CD8-positive, alpha-beta memory T cell (primary cell): ENCODE measurements at places on chromosomes 16 and 17.

DNA sequence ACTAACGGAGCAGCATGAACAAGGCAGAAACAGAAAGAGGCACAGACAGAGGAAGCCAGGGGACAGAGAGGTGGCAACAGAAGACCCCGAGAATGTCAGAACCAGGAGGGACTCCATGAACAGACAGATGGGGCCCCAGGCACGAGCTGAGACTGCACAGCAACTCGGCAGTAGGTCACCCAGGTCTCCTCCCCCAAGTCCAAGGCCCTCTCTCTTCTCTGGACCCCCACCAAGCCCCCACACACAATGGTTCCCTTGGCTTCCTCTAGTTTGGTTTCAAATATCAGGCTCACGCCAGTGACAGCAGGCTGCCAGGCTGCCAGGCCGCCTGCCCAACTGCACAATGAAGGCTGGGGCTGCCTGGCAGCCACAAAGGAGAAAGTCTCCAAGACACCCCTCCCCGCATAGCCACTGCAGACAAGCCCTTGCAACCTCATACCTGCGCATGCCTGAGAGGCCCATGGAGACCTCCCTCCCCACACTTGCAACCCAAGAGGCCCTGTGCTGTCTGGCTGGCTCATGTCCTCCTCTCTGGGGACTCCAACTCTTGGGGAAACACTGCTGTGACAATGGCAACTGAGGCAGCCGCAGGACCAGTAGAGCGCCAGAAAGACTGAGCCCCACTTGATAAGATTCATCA lies 54.8 kb downstream of the PIMREG start:
- DNase-seq: no peak

GRCh38 chr16:86508947-86509758 lies 1.2 kb upstream of the FOXF1 start:
- DNase-seq: no peak

DNA sequence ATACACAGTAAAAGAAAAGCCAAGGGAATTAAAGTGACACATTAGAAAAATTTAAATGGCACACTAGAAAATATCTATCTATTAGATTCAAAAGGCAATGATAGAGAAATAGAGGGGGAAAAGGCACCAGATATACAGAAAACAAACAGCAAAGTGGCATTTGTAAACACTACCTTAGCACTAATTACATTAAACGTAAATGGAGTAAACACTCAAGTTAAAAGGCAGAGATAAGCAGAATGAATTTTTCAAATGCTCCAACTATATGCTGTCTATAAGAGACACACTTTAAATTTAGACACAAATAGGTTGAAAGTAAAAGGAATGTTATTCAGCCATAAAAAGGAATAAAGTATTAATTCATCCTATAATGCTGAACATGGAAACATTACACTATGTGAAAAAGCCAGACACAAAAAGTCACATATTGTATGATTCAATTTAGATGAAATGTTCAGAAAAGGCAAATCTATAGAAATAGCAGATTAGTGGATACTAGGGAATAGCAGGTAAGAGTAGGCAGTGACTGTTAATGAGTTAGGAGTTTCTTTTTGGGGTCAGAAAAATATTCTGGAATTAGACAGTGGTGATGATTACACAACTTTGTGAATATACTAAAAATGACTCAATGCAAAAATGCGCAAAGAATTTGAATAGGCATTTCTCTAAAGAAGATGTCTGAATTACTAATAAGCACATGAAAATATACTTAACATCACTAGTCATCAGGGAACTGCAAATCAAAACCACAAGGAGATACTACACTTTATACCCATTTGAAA lies 92.4 kb downstream of the BRIP1 start:
- DNase-seq: no peak

DNA sequence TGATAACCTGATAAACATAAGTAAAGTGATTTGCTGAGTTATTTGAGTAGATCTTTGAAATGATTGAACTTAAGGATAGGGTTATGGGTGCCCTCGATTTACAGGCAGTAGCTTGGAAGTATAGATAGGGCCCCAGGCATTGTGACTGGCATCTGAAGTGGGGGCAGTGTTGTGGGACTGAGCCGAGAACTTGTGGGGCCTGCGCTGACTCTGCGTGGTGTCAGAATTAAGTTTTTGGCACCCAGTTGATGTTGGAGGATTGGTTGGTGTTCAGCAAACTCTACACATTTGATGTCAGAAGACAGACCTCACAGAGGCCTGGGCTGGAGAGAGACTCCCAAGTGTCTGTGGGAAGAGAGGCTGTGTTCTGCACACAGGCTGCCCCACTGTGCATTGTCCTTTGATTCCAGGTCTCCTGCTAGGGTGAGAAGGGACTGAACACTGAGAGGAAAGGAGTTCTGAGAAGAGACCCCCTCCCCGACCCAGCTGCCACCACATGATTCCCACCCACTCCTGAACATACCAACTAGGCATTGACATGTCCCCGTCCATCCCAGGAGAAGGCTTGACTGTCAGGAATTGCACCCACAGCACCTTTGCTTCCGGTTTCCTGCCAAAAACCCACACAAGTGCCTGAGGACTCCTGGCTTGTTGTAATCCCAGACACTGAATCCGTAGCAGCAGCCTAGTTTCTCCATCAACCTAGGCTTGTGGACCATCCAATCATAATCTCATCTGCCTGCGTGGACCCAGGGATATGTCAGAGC lies 4.5 kb downstream of the ZNF267 start:
- DNase-seq: no peak

- no peak for DNase-seq
Measured at GRCh38 chr17:69473841-69474831, 59.6 kb downstream of the MAP2K6 start.

- no peak for DNase-seq
Measured at GRCh38 chr17:51499897-51500296, 239.6 kb downstream of the UTP18 start.

DNA sequence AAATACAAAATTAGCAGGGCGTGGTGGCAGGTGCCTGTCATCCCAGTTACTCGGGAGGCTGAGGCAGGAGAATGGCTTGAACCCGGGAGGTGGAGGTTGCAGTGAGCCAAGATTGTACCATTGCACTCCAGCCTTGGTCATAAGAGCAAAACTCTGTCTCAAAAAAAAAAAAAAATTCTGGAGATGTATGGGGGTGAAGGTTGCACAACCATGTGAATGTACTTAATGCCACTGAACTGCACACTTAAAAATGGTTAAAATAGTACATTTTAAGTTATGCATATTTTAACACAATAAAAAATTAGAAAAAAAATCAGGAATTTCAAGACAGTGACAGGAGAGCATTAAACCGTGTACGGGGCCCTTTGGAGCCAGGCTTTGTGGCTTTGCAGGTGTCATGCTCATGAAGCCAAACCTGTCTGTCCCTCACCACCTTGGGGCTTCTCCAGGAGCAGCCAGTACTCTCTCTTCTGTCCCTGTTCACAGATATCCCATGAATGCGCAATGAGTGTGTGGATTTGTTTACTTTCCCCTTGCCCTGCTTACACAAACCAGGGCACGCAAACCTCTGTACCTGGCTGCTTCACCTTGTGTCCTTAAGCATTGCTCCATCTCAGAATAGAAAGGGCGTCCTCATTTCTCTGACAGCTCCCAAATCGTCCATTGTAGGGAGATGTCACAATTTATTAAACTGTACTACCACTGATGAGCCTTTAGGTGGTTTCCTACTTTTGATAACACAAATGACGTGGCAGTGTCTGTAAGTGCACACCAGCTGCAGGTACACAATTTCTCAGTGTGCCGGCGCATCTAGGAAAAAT lies 58.2 kb upstream of the CBX4 start:
- DNase-seq: no peak

- DNase-seq: no peak
Measured at GRCh38 chr16:70267516-70267915, 15.8 kb upstream of the EXOSC6 start.

DNA sequence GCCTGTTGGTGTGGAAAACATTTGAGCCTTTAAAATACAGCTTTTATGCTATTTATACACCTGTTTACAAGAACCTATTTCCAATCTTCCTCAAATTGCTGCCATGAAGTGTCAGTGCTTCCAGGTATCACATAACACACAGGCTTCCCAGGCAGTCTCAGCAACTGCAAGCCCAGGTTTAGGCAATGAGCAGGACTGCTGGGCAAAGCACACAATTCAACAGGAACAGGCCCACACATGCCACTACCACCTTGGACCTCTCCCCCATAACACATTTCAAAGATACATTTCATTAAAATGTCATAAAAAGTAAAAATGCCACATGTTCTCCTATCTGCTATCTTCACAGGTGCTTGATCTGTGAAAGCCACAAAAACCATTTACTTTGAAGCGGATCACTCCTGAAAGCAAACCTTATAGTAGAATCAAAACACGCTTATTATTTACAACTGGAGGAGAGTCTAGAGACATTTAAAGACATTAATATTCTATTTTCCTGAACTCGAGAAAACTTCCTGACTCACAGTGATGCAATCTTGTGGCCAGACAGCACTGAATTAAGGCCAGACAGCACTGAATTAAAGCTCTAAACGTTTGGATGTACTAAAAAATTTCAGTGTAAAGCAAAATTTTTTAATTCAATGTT lies 31.5 kb downstream of the ANKFY1 start:
- no peak for DNase-seq

DNA sequence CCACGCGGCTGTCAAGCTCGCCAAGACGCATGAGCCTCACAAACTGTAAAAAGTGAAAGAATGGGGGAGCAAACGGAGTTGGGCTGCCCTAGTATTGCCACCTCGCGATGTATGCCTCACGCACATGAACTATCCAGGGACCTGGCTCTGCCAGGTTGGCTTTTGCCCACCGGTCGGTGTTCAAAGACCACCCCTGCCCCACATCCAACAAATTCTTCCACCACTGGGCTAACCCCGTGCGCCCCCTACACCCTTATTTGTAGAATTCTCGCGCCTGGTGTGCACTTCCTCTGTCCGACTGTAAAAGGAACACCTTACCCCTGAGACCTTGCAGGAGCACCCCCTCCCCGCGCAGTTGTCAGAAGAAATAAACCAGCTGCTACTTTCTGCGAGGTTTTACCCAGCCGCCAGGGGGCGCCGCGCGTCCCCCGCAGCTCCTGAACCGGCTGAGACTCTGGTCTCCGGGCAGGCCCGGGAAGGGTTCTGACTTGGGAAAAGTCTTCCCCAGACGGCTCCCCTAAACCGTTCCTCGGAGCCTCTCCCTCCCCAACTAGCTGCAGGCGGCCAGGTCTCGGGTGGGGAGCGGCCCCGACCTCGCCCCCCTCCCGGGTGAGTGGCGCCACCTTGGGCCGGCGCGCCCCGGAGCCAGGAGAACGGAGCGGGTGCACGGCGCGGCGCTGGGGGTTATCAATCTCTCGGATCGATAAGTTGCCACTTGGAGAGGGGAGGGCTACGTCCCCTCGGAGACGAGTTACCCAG lies 1.7 kb upstream of the ZNF423 start:
- DNase-seq: no peak

DNA sequence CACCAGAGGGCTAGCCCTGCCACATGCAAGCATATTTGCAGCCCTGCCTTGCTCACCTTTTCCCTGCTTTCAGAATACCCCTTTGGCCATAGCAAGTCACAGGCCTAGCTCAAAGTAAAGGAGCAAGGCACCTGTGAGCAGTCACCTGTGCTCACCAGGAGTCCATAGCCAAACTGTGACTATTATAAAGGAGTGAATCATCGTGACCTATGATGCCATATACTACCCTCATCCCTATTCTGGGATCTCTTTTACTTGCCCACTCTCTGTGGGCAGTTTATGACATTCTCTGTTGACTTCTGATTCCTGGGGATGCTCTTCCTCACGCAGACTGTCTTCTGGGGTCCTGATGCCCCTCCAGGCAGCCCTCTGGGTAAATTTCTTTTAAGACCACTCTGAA lies 200.5 kb upstream of the NLRP1 start:
- no peak for DNase-seq

- no peak for DNase-seq
Measured at GRCh38 chr17:70468661-70469060, 299.3 kb downstream of the KCNJ2 start.

DNA sequence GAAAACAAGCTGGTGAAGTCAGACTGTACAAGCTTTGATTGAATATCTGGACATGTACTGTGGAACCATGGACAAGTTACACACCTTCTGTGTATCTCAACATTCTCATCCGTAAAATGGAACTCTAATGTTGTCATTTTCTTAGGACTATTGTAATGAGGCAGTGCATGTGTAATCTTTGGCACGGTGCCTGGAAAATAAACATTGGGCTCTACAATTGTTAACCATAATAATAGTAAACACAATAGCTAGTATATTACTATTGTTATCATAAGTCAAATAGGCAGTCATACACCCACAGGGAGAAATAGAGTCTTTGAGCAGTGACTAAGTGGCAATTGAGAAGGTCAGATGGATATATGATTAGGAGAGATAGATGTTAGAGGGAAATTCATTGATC lies 39.8 kb upstream of the ANKFN1 start:
- DNase-seq: no peak

DNA sequence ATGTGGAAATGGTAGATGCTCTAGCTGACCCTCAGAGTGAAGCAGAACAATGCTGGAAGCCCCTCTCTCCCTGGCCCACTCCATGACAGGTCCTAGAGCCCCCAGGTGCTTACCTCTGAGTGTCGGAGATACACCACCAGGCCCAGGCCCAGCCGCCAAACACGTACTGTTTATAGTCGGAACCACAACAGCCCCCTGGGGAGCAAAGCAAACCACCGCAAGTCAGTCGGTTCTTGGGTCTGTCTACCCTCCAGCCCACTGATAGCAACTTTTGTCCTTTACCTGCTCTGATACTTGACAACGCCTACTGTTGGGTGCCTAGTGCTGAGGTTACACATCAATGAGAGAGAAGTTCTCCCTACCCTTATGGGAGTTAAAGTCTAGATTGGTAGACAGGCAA lies 8.7 kb downstream of the FLOT2 start:
- no peak for DNase-seq

- no peak for DNase-seq
Measured at GRCh38 chr16:78446992-78447563, 347.6 kb downstream of the WWOX start.

DNA sequence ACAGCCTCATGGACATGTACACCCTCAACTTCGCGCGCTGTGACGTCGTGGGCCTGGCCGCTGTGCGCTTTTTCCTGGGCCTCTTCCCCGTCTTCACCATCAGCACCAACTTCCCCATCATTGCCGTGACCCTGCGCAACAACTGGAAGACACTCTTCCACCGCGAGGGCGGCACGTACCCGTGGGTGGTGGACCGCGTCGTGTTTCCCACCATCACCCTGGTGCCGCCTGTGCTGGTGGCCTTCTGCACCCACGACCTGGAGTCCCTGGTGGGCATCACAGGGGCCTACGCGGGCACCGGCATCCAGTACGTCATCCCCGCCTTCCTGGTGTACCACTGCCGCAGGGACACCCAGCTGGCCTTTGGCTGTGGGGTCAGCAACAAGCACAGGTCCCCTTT lies 23.5 kb downstream of the GRIN2C start:
- no peak for DNase-seq

DNA sequence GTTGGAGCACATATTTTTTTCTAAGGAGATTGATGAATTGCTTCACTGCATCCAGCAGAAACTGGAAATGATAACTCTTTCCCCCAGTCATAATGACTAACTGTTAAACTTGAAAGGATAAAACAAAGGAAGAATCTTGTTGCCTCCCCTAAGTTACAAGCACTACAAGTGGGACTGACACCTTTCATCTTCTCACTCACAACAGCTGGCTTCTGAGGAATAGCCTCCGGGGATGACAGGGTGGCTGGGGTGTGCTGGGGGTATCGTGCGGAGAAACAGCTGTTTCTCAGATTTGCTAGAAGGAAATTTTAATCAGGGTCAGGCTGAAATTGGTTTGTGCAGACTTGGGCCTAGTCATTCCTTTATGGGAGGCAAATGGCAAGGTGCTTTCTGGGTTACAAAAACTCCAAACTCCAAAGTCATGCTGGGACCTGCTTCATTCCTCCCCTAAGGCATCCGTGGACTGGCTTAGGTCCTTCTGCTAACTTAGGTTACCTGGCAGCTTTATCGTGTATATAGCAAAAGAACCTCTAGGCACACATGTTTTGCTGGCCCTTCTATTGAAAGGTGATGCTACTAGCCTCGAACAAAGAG lies 557.2 kb downstream of the TOX3 start:
- DNase-seq: no peak
